Germinal center (tissue), 1 donor: ENCODE measurements at places on chromosomes 7 and 10.

GRCh38 chr7:48085942-48086341 is 3.1 kb upstream of the UPP1 start:
- no peak for DNase-seq

DNA sequence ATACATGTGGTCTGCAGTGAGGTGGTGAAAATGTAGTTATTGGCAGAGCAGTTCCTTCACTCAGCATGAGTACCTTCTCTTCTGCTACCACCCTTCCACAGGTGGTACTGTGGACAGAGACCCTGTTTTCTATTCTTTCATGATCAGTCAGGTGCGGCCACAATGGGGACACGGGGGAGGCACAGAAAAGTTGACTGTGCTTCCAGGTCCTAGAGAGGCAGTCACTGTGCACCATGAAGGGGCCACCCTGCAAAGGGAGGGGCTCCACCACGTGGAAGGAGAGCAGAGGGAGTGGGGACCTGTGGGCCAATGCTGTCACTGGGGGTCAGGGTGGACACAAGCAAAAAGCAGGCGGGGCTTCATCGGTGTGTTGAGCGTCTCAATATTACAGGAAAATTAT is 3.6 kb upstream of the LANCL2 start:
- DNase-seq, result no peak

GRCh38 chr7:78576236-78576635 is 777.7 kb downstream of the PHTF2 start:
- no peak for DNase-seq

GRCh38 chr10:131448883-131449282 is 137.4 kb upstream of the TCERG1L start:
- DNase-seq, result no peak

- peak; percentile 38 for DNase-seq
Observed at GRCh38 chr7:87416682-87417587, 58.5 kb downstream of the ABCB4 start.

- no peak for DNase-seq
Observed at GRCh38 chr10:119468542-119469324, 73.8 kb downstream of the RGS10 start.

GRCh38 chr10:79230328-79230830 is 116.9 kb upstream of the PPIF start:
- peak; percentile 25 for DNase-seq

DNA sequence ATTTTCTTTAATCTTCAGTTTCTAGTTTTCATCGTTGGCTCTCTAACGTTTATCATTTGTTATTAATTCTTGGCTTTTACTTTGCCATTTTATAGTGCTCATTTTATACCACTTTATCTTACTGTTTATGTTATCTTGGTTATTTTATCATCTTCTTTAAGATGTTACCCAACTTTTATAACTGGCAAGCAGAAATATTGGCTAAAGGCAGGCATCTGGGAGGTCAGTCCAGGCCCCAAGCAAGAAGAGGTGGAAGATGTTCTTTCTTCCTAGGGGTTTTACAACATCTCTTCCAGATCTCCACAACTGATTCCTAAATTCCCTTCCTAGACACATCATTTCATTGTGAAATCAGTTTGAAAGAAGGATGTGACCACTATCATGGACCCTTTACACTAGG is 208.1 kb downstream of the AHR start:
- no peak for DNase-seq

DNA sequence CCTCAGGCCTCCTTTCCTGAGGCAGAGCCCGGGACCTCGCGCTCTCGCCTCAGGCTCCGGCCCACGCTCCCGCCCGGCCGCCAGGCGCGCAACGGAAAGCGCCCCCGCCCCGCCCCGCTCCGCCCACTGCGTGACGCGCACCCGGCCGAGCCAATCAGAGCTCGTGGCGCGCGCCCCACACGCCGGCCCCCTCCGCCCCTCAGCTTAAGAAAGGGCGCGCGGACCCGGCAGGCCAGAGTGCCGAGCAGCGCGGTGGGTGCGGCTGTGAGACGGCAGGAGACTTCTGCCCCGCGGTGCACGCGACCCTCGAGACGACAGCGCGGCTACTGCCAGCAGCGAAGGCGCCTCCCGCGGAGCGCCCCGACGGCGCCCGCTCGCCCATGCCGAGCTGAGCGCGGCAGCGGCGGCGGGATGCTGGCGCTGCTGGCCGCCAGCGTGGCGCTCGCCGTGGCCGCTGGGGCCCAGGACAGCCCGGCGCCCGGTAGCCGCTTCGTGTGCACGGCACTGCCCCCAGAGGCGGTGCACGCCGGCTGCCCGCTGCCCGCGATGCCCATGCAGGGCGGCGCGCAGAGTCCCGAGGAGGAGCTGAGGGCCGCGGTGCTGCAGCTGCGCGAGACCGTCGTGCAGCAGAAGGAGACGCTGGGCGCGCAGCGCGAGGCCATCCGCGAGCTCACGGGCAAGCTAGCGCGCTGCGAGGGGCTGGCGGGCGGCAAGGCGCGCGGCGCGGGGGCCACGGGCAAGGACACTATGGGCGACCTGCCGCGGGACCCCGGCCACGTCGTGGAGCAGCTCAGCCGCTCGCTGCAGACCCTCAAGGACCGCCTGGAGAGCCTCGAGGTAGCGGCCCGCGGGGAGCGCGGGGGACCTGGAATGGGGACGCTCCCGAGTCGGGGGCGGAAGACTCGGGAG is at the start of gene NPTX2:
TSS of gene NPTX2 (plus strand) at position 235 of the 909 bp plus-strand sequence. CDS start at position 412, 177 bp downstream.
- peak; percentile 86 for DNase-seq

GRCh38 chr10:6313111-6313895 is 110.6 kb downstream of the PFKFB3 start:
- no peak for DNase-seq

- DNase-seq, result no peak
Observed at GRCh38 chr7:112322070-112322469, 115.6 kb downstream of the ZNF277 start.

GRCh38 chr10:92689663-92690210 is at the start of gene HHEX:
TSS of gene HHEX (plus strand) at chr10:92689955. CDS start at chr10:92689987, 32 bp downstream.
- peak; percentile 87 for DNase-seq

DNA sequence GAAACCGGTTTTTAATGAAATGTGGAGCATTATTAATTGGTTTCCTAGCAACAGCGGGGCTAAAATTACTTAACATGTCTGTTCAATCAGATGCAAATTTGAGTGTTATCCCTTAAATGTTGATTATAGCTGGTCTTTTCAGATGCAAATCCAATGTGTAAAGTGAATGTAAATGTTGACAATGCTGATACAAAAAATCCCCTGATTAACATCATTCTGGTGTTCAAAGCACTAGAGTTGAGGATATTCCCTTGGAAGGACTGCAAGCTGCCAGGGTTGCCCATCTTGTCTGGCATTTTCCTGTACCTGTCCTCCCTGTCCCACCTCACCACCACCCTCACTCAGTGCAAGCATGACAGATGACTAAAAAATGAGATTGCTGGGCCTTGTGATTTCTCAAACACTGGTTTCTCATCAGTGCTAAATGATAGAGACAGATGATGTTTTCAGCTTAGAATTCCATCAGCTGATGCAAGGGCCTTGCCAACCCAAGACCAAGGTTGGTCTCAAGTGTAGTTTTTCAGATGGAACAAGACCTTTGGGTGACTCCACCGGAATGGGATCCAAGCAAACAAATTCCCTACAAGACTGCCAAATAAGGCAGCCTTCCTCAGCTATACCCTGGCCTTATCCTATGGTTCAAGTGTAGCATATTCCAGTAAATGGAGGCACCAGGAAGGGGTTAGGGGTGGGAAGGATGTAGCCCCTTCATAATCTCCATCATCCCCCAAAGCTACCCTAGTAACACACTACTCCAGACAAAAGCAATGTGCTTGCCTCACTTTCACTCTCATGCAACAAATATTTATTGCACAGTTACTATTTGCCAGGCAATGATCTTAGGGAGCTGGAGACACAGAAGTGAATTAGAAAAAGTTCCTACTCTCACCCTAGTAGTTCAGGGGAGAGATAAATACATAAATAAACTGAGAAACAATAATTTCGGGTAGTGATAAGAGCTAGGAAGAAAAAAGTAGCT is 54.9 kb downstream of the JAZF1 start:
- DNase-seq, result no peak

DNA sequence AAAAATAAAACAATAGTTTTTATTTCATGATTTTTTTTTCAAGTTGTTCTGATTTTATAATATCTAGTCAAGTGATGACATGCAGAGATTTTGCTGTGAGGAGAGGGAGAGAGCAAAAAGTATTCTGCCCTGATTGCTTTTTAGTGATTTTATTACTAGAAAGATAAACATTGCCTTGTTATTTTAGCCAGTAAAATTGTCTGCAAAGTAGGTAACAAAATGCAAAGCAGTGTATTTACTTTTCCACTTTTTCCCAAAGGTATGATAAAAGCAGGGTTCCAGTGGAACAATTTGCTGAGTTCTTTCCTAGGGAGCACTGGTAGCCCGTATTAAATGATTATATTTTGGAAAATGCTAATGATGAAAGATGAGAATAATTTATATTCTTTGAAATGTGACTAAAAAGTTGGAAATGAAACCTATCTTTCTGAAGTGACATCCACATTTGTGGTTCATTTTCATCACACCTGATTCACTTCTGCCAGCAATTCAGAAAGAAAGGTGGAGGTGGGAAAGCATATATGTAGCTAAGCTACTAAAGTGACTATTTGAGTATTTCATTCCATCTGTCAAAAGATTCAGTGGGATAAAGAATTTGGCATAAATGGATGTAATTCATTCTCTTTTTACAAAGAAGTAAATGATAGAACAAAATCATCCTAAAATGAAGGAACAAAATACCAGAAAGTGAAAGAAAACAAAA is 300.3 kb downstream of the ADK start:
- DNase-seq, result no peak

DNA sequence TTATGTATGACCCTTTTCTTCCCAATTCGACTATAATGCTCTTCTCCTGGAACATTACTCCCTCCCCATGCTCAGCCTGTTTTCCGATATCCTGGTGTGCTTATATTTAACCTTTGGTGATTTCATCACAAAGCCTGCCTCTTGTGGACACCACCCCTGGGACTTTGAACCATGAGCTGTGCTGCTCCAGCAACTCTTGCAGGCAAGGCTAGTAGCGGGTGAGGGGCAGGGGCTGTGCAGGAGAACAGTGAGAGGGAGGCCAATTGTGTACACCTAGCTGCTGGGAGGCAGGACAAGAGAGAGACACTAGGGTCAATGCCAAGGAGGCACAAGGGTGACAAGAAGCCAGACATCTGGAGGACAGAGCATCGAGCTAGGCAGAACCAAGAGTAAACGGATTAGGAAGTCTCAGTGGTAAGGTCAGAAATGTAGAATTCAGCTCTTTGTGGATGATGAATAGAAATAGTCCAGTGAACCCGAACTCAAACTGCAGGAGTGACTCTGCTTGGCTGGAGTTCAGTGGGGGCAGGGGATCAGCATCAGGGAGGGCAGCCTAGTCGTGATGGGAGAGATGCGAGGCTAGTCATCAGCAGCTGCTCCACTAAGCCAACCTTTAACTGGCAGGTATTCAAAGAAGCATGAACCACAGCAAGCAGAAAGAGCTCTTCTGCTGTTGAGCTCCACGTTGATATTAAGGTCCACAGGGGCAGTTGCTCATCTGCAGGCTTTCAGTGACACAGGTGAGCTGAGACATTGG is 31.0 kb upstream of the MKI67 start:
- DNase-seq, result no peak

- no peak for DNase-seq
Observed at GRCh38 chr7:130090745-130091532, 20.6 kb downstream of the KLHDC10 start.

- no peak for DNase-seq
Observed at GRCh38 chr10:14382022-14382421, 51.3 kb upstream of the FRMD4A start.

- DNase-seq, result no peak
Observed at GRCh38 chr10:101293007-101293723, 60.8 kb upstream of the BTRC start.

DNA sequence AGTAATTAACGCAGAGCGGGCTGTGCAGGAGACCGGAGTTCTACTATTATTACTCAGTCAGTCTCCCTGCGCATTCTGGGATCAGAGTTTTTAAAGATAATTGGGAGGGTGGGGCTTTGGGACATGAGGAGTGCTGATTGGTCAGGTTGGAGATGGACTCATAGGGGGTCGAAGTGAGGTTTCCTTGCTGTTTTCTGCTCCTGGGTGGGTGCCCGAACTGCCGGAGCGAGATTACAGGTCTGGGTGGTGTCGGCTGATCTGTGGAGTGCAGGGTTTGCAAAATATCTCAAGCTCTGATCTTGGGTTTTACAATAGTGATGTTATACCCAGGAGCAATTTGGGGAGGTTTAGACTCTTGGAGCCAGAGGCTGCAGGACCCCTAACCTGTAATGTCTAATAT is 3.9 kb upstream of the LRRC27 start:
- DNase-seq, result no peak

GRCh38 chr7:15239801-15240200 is 322.0 kb downstream of the AGMO start:
- DNase-seq, result no peak

GRCh38 chr7:7895754-7896153 is 72.8 kb upstream of the GLCCI1 start:
- DNase-seq, result no peak

DNA sequence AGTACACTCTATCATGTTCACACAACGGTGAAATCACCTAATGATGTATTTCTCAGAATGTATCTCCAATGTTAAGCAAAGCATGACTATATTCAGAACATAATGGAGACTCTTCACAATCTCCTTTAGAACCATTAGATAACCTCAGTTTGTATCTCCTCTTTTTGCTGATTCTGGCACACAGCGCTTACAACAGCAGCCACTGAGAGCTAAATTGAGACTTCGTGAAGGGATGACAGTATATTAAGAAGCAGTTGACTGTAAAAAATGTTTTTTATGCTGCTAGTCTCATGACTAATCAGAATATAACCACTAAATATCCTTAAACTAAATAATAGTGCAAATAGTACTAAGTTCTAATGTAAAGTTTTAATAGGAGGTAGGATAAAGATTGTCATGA is 46.9 kb downstream of the KMT2E start:
- no peak for DNase-seq

DNA sequence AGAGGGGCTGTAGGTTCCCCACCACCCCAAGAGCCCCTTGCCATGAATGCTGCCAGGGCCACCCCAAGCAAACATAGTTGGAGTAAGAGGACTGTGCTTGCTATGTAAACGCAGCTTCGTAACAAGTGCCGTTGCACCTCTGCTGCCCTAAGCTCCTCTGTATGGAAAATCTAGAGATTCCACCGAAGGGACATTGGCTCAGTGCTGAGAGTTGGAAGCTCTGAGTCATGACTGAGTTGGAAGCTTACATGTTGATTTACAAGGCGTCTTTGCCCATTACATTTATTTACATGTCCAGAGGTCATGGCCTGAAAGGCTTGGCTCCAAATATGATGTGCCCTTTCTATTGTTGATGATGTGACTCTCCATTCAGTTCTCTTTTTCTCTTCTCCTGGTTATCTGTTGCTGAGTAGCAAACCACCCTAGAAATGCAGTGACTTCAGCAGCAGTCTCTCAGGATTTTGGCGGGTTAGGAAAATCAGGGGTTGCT is 233.1 kb upstream of the TCF7L2 start:
- DNase-seq, result no peak

GRCh38 chr10:46220872-46221538 is 65.8 kb upstream of the ANTXRL start:
- DNase-seq, result no peak

GRCh38 chr10:67612577-67613537 is 83.1 kb downstream of the CTNNA3 start:
- DNase-seq, result no peak
